ENCODE measurements at places on chromosomes 3 and 15. TPM values are rescaled to one million over a fixed set of nuclear protein-coding genes. Genes with fewer than 3 reads are reported as not detected.
A peak's percentile ranks its signal among the peaks of the same experiment; 100 is the strongest.

DNA sequence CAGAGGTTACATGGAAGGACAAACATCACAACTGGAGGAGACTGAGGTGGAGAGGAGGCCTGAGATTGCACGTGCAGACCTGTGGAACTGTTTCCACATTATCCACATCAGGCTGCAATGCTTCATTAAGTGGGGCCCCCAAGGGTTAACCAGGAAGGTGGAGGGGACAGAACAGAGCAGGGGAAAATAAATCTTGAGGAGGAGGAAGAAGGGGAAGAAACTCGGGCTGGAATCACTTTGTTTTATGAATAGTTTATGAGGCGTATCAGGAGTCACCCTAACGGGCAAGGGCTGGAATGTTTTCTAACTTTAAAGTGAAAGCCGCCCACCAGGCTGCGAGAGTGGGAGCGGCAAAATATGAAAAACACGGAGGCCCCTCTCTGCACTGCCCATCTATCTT is 154.9 kb downstream of the WNT5A start:
- H3K36me3 ChIP-seq: no peaks in the 10 kb centered on the region
- H3K27ac ChIP-seq: no peak overlapping the region
- no peaks in the 10 kb centered on the region for H3K27me3 ChIP-seq
- H3K4me3 ChIP-seq: no peak overlapping the region
- no peaks in the 10 kb centered on the region for H3K4me1 ChIP-seq

DNA sequence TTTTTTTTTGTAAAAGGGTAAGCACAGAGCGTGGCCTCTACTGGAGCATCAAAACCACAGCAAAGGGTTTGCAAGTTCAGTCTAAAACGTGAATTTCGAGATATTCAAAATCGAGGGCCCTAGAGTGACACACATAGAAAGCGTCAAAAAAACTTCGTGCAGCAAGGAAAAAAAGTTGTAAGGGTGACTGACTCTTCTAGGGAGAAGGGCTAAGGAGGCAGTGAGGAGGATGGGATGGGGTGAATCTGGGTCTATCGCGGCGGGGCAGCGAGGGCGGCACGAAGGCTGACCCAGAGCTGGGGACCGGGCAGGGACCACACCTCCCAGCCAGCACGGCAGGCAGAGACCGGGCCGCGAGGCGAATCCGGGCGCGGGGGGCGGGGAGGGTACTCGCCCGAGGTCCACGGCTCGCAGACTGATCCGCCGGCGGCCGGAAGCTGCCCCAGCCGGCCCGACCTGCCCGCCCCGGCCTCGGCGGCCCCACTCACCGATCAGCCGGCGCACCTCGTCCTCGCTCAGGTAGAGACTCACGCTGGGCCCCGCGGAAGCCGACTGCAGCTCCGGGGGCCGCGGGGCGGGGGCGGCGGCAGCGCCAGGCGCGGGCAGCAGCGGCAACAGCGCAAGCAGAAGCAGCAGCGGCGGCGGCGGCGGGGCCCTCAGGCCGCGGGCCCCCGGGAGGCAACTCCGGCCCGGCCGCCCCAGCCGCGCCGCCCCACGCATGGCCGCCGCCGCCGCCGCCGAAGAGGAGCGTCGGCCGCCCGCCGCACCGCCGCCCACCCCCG is 533 bp downstream of the RYK start:
- H3K4me3 ChIP-seq: peak overlapping the region; percentile 72
- no peaks in the 10 kb centered on the region for H3K4me1 ChIP-seq
- H3K36me3 ChIP-seq: no peaks in the 10 kb centered on the region
- H3K27me3 ChIP-seq: no peaks in the 10 kb centered on the region
- peak overlapping the region; percentile 79 for H3K27ac ChIP-seq
- peak; percentile 85 for DNase-seq

- DNase-seq: no peak
- H3K36me3 ChIP-seq: no peaks in the 10 kb centered on the region
- no peak overlapping the region for H3K4me3 ChIP-seq
- no peak overlapping the region for H3K27ac ChIP-seq
- no peaks in the 10 kb centered on the region for H3K27me3 ChIP-seq
- peaks cover 7% of the 10 kb centered on the region for H3K4me1 ChIP-seq
Measured at GRCh38 chr3:24451461-24452099, 43.1 kb downstream of the THRB start.

Gene TLR9
- 0.21 TPM for total RNA-seq

DNA sequence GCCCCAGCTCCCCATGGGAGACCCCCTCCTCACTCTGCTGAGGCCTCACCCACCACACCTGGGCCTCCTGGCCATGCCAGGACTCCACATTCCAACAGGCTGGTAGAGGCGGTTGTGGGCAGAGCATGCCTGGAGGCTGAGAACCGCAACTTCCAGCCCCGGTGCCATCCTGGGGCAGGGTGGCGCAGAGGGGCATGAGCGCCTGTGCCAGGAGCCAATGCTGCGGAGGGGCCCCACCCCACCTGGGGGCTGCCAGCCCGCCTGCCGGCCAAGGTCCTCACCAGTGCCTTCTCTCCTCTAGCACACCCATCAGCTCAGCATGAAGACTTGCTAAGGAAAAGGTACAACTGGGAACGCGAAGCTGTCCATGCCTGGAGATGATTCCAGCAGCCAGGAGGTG is 34.3 kb upstream of the SLC6A6 start:
- H3K4me3 ChIP-seq: no peak overlapping the region
- no peak overlapping the region for H3K27ac ChIP-seq
- peaks cover 44% of the 10 kb centered on the region for H3K4me1 ChIP-seq
- no peak for DNase-seq
- peaks cover 13% of the 10 kb centered on the region for H3K27me3 ChIP-seq

DNA sequence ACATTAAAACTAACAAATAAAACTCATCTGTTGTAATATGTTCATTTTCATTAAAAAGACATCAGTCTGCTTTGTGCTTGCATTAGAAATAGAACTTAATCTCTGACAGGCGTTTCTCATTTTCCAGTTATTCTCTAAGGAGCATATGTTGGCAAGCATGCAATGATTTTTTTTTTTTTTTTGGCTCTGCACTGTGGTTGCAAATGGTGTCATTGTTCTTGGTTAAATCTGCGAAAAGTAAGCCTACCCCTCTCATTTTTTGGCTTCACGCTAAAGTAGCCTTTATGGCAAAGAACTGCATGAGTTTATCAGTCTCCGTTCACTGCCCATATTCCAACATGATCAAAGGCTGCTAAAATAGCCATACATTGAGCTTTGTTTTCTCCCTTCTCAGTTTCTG is 403.2 kb downstream of the MECOM start:
- H3K4me1 ChIP-seq: peaks cover 26% of the 10 kb centered on the region
- H3K36me3 ChIP-seq: no peaks in the 10 kb centered on the region
- H3K27ac ChIP-seq: no peak overlapping the region
- no peak for DNase-seq
- no peaks in the 10 kb centered on the region for H3K27me3 ChIP-seq

- H3K4me3 ChIP-seq: no peak overlapping the region
- no peak for DNase-seq
- H3K4me1 ChIP-seq: peaks cover 40% of the 10 kb centered on the region
- no peaks in the 10 kb centered on the region for H3K36me3 ChIP-seq
Measured at GRCh38 chr3:49134471-49135265, 1.8 kb upstream of the LAMB2 start.

- no peak overlapping the region for H3K4me3 ChIP-seq
- H3K27me3 ChIP-seq: no peaks in the 10 kb centered on the region
- no peaks in the 10 kb centered on the region for H3K4me1 ChIP-seq
- no peak overlapping the region for H3K27ac ChIP-seq
Measured at GRCh38 chr15:22863356-22863755, 24.9 kb downstream of the NIPA2 start.

Gene NR2E3
- not detected for total RNA-seq

GRCh38 chr3:159520638-159521037 is 468.0 kb upstream of the IL12A start:
- H3K36me3 ChIP-seq: no peaks in the 10 kb centered on the region
- no peaks in the 10 kb centered on the region for H3K4me1 ChIP-seq
- DNase-seq: no peak
- no peaks in the 10 kb centered on the region for H3K27me3 ChIP-seq
- H3K27ac ChIP-seq: no peak overlapping the region
- H3K4me3 ChIP-seq: no peak overlapping the region

Gene ROBO2
- not detected for total RNA-seq

GRCh38 chr3:152113413-152113812 is 155.3 kb upstream of the MBNL1 start:
- H3K4me1 ChIP-seq: no peaks in the 10 kb centered on the region
- no peaks in the 10 kb centered on the region for H3K36me3 ChIP-seq
- H3K27ac ChIP-seq: no peak overlapping the region
- H3K4me3 ChIP-seq: no peak overlapping the region

Gene SLC49A4
- 15.5 TPM for total RNA-seq

DNA sequence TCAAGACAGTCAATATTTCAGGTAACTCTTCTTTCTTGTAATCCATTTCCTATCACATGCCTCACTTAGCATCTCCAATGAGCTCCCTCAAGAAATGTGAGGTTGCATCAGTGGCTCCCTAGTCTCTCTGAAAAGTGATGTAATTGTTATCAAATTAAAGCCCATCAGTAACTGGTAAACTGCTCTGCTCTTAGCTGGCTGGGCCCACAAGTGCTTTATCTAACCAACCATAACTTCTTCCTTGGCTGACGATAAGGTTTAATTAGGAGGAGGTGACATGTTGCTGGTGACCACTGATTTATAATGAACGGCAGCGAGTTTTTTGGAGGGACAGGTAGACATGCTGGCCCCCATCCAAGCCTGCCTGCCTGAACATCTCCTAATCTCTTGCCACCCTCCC is 79.6 kb downstream of the RTP4 start:
- no peak for DNase-seq
- no peak overlapping the region for H3K27ac ChIP-seq
- no peaks in the 10 kb centered on the region for H3K4me1 ChIP-seq
- H3K27me3 ChIP-seq: no peaks in the 10 kb centered on the region
- no peaks in the 10 kb centered on the region for H3K36me3 ChIP-seq

GRCh38 chr3:138691351-138691750 is 82.8 kb downstream of the FAIM start:
- H3K36me3 ChIP-seq: peaks cover 41% of the 10 kb centered on the region
- no peak for DNase-seq
- no peak overlapping the region for H3K27ac ChIP-seq
- H3K27me3 ChIP-seq: no peaks in the 10 kb centered on the region
- H3K4me3 ChIP-seq: no peak overlapping the region

DNA sequence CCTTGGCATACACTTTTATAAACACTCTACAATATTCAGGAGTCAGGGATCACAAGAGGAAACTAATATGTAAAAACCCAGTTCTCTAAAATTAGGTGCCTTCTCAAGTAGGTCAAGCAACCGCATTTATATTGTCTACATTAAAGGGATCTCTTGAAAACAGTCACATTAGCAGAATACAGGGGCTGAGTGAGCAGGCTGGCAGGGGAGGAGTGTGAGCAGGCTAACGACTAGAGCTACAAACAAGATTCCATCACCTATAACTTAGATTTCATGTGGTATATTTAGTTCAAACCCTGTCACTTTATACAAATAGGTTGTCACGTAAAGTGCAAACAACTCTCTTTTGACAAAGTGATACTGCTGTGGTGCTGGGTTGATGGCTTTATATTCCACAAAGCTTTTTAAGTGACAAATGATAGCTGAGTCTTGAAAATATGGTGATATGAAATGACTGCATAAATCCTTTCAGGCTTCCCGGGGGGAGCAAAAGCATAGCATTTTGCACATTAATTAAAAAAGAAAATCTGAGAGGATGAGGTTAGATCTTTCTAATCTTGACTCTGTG is 937.9 kb downstream of the FHIT start:
- H3K4me3 ChIP-seq: no peak overlapping the region
- no peaks in the 10 kb centered on the region for H3K36me3 ChIP-seq
- H3K27ac ChIP-seq: no peak overlapping the region
- no peaks in the 10 kb centered on the region for H3K27me3 ChIP-seq
- no peak for DNase-seq

- H3K36me3 ChIP-seq: no peaks in the 10 kb centered on the region
- H3K27ac ChIP-seq: no peak overlapping the region
- H3K4me1 ChIP-seq: peaks cover 11% of the 10 kb centered on the region
- DNase-seq: no peak
- H3K27me3 ChIP-seq: no peaks in the 10 kb centered on the region
Measured at GRCh38 chr3:66144568-66145407, 76.0 kb upstream of the SLC25A26 start.

DNA sequence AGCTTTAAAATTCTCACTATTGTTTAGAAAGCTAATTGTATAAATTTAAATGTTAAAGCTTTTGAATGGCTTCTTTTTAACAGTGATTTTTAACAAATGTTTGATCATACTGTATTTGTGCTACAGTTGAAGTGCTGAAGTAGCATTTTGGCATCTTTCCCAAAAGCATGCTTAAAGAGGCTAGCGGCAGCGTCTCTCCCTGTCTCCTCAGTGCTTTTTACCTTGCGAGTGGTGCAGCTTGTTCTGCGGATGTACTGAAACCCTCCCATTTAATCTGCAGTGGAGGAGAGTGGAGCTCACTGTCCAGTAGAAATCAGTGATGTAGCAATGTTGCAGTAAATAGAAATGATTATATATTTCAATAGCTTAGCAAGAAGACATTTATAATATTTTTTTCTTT is 43.7 kb downstream of the LRRC49 start:
- H3K27me3 ChIP-seq: no peaks in the 10 kb centered on the region
- peaks cover 7% of the 10 kb centered on the region for H3K4me1 ChIP-seq
- DNase-seq: no peak
- H3K4me3 ChIP-seq: peak overlapping the region; percentile 38

GRCh38 chr15:61049934-61050333 is 179.2 kb downstream of the RORA start:
- no peak overlapping the region for H3K4me3 ChIP-seq
- no peaks in the 10 kb centered on the region for H3K27me3 ChIP-seq
- DNase-seq: no peak
- no peaks in the 10 kb centered on the region for H3K36me3 ChIP-seq
- no peaks in the 10 kb centered on the region for H3K4me1 ChIP-seq
- H3K27ac ChIP-seq: no peak overlapping the region

DNA sequence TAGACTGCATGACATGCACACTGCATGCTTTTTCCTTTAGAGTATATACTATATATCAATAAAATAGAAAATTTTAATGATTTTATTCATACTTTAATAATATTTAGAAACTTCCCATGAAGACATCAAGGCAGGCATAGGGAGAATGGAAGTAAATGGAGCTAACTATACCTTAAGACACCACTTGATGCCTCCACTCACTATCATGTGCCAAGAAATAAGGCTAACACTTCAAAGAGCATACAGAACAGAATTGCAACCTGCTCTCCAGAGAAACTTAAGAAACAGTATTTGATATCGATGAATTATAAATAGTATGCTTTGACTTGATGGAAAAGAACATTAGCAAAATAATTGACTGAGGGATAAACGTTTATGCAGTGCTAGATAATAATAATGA is 192.6 kb upstream of the MBNL1 start:
- no peaks in the 10 kb centered on the region for H3K4me1 ChIP-seq
- no peak overlapping the region for H3K27ac ChIP-seq
- H3K27me3 ChIP-seq: no peaks in the 10 kb centered on the region
- no peak overlapping the region for H3K4me3 ChIP-seq
- DNase-seq: no peak

- peaks cover 3% of the 10 kb centered on the region for H3K4me1 ChIP-seq
- H3K27ac ChIP-seq: no peak overlapping the region
- H3K4me3 ChIP-seq: no peak overlapping the region
- H3K36me3 ChIP-seq: peaks cover 37% of the 10 kb centered on the region
- H3K27me3 ChIP-seq: no peaks in the 10 kb centered on the region
Measured at GRCh38 chr3:179768080-179768479, 115.2 kb downstream of the USP13 start.

Data from heart left ventricle (tissue), 16 donors.